ENCODE measurements at places on chromosomes 1 and 21.

DNA sequence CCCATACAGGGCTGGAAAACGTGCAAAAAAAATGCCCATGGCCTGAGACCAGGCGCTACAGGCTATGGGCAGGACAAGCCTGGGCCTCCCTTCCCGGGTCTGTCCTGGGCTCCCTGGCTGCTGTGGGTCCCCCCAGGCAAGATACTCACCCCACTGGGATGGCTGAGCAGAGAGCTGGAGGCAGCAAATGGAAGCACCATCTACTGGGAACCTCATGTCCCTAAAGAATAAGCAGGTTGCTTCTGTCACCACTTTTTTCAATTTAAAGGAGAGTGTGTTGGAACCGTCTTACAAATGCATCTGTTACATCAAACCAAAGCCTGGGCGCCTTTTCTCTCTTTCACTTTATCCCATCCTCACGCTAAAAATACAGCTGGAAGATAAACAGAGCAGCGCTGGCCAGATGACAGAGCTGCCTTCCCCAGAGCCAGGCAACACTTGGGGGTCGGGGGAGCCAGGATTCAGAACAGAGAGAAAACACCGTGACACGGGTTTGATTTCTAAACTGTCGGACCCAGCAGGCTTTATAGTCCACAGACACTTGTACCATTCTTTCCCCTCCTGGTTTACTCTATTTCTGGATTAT lies 262.1 kb upstream of the VAMP3 start:
- no peak for DNase-seq

GRCh38 chr1:19683351-19683750 lies 18.7 kb downstream of the HTR6 start:
- DNase-seq, result no peak

DNA sequence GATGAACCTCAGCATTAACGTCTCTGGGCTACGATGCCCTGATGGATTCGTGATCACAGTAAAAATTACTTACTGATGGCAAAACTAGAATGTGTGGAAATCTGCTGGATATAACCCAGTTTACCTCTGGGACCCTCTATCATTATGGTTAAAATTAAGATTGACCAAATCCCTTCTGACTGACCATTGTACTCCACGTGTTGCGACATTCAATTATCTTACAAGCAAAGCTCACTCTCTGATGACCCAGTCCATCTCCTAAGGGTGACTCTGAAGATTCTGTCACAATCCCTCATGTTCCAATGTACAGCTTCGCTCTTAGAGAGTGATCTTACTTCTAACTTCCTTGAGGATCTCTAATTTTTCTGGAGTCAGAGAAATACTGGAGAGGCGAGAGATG lies 288.5 kb upstream of the RUNX1 start:
- no peak for DNase-seq

DNA sequence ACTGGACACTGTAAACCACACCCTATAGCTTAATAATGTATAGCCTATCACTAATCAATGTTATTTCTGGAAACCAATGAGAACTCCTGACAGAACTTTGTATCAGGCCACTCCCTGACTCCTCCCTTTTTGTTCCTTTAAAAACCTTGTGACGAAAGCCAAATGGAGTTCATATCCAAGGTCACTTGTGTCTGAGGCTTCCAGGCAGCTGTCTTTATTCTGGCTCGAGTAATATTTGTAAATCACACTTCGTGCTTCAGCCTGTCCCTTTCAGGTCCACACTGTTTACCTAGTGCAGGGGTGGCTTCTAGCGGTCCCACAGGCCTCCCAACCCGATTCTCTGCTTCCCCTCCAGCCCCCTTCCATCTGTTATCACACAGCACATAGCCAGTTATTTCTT lies 16.2 kb upstream of the CAPN9 start:
- no peak for DNase-seq

GRCh38 chr1:4322881-4323280 lies 331.5 kb upstream of the AJAP1 start:
- DNase-seq, result no peak

DNA sequence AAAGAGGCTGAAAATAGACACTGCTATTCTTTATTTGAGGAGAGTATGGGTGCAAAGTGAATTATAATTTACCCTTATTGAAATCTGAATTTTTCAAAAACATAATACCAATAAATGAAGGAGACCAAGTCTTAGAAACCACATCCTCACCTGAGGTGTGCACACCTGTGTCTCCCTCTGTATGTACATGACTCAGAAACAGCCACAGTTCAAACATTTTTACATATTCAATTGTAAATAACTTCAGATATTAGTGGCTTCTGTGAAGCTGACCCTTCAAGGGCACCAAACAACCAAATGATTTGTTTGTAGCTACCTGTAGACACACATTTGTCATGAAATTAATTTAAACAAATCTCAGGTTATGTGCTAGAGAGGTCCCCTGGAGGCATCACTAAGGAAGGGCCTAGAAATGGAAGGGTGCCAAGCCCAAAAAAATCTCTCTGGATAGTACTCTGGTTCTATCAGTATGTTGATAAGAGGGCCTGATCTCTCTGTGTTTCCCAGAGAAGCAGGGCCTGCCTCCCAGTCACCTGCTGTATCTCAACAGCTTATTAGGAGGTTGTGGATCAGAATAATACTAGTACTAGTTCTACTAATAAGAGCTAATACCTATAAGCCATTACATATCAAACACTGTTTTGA lies 28.1 kb downstream of the ERI3 start:
- DNase-seq, result no peak

- DNase-seq, result no peak
Observed at GRCh38 chr1:65213271-65214023, 65.4 kb downstream of the AK4 start.

- DNase-seq, result no peak
Observed at GRCh38 chr1:100671601-100672000, 47.9 kb upstream of the VCAM1 start.
